ENCODE measurements at places on chromosomes 11 and 22.

DNA sequence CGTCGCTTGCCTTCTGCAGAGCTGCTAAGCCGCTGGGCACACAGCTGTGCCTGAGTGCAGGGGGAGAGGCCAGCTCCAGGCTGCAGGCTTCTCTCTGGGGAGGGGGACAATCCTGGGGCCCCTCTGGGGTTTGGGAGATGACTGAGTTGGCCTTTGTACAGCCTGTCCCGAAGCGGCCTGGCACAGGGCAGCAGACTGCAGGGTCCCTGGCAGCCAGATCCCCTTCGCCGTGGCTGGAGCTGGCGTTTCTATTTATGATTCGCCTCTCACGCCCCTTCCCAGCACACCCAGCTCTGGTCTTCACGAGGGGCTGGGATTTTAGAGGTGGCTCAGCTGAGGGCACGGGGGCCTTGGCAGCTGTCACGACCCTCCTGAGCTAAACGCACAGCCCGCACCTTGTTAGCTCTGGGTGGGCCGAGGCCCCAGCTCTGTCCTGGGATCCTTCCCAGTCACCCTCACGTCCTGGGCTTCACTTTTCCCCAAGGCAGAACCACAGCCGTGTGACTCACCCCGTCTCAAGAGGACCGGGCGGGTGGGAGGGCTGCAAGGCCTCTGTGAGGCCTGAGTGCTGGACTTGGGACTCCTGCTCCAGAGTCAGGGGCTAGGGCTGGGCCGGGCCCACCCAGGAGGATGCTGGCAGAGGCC lies 18.4 kb downstream of the OSBPL5 start:
- no peak for DNase-seq

- DNase-seq = no peak
Measured at GRCh38 chr11:104366321-104366734, 202.4 kb upstream of the PDGFD start.

DNA sequence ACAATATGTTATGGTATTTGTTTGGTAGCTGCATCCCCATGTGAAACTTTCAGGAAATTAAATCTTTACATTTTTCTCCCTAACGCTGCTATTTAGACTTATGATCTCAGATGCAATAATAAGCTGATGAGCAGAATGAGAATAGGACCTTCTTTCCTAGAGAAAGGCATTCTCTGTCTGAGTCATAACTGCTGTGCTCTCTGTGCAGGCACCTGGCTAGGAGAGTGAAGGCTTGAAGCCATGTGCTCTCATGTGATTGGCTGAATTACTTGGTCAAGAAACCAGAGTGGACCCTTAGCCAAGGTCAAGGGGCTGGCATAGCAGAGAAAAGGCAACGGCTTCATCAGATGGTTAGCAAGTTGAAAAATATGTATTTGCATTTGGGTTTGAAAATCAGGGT lies 185.0 kb downstream of the ADAMTS15 start:
- DNase-seq = no peak

GRCh38 chr11:122917311-122917710 lies 34.8 kb downstream of the JHY start:
- DNase-seq = no peak

DNA sequence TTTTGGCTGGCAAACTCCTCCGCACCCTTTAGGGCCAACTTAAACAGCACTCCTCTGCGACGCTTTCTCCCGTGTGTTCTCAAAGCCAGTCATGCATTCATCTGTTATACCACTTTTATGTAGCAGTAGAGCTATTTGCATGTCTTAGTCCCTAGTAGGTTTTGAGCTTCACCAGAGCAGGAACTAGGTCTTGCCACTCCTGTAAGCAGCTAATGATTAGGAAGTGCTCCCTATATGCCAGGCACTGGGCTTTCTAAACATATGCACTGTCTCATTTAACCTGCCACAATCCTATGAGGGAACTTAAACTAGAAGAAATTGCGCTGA lies 180.8 kb downstream of the DBX1 start:
- DNase-seq = no peak

- no peak for DNase-seq
Measured at GRCh38 chr22:32909581-32910428, 108.3 kb downstream of the TIMP3 start.

All from H4 (cell line).